Globus pallidus (tissue), 1 donor: ENCODE measurements at places on chromosomes 11 and 22.

GRCh38 chr22:47202819-47203553 lies 440.5 kb downstream of the TBC1D22A start:
- no peak for DNase-seq

- no peak for DNase-seq
Observed at GRCh38 chr11:65651589-65652510, 10.9 kb downstream of the RELA start.

GRCh38 chr11:41921746-41922390 lies 462.4 kb upstream of the LRRC4C start:
- DNase-seq = no peak

- no peak for DNase-seq
Observed at GRCh38 chr11:69272831-69273485, 21.0 kb upstream of the MYEOV start.
